ENCODE measurements at places on chromosomes 2 and 18.

- no peak for DNase-seq
These were observed 1.0 kb upstream of the CUL3 start for GRCh38 chr2:224586127-224586695.

GRCh38 chr2:233386382-233387041, 32.2 kb downstream of the DGKD start:
- peak; percentile 39 for DNase-seq

DNA sequence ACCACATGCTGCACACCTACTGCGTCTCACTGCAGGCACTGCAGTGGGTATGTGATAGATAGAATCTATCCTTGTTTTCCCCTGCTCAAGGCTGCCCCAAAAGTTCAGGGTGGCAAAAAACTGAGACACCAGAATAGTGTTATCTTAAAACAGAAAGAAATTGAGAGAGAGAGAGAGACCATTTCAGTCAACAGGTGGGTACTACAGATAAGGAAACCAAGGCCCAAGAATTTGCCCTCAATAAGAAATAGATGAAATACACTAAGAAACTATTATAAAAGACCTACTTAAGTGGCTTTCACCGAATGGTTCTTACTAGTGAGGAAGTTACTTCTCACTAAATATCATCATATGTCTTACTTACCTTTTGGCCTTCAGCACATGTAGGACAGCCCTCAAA, 27.9 kb downstream of the EPG5 start:
- no peak for DNase-seq

DNA sequence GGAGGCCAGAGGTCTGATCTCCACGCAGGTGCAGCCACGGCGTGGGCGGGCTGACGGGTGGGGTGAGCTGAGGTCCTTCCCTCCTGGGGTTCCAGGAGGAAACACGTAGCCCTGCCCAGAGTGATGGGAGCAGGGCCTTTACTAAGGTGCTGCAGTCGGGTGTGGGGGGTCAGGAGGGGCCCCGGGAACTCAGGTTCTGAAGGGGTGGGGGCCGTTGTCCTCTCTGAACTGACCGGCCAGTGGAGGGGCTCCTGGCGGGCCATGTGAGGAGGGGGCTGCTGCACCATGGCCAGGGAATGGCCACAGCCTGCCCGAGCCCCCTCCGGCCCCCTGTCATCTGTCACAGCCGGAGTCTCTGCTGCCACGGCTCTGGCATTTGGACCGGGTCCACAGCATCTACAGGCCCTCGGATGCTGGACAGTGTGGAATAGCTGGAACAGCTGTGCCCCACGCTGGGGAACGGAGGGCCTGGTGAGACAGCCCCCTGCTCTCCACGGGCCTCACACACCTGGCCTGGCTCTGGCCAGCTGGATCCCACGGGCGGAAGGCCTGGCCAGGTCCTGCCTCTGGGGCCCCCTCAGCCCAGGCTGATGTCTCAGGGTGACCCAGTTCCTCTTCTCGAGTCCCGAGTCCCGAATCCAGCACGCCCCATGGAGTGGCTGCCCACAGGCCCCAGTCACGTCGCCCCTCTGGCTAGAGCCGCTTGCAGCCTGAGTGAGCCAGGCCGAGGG, 145.6 kb upstream of the GPC1 start:
- no peak for DNase-seq

DNA sequence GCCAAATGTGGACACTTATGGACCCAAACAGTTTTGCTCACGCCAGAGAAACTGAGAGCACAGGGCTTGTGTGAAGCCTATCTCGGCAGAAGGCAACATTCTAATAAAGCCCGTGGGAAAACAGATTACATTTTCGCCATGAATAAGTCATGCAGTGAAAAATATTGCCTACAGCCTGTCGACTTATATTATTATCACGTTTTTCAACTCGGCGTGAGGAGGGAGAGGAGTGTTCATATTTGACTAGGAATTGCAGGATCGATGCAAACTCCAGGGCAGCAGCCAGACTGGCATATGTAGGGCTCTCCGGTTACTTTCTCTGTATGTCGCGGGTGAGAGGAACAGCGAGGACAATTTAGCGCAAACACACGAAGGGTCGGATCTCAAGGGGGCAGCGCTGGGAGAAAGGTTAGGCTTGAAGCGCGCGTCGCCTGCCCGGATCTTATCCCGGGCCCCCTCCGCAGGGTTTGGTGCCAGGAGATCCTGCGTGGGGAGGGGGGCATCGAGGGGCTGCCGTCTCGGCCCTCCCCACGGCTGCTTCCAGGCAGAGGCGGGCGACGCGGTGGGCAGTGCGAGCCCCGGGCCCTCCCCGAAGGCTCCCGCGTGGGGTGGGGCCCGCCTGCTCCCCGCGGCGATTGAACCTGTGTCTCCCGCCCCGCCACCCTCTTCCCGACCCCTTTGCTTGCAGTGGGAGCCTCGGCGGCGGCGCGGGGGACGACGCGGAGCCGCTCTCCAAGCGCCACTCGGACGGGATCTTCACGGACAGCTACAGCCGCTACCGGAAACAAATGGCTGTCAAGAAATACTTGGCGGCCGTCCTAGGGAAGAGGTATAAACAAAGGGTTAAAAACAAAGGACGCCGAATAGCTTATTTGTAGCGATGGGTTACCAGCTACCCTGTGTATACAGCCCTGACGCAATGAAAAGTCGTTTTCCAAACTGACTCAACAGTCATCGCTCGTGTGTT, 4.4 kb downstream of the ADCYAP1 start:
- peak; percentile 19 for DNase-seq

DNA sequence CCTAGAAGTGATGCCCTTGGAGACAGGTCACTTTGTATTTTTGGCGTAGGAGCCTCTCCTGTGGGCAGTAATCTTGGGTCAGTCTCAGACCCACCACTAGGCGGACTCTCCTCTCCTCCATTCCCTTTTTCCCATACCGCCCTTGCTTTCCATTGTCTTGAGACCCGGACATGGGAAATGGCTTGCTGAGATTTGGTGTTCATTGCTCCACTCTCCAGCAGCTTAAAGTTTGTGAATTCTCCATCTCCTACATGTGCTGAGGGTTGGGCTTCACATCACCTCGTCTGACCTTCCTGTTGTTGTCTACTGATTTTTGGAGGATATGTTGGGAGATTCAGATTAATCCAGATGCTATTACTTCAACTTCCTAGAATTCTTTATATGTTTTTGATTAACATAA, 159.2 kb upstream of the RAB12 start:
- DNase-seq, result peak; percentile 23

GRCh38 chr2:197915548-197916265, 111.3 kb downstream of the PLCL1 start:
- peak; percentile 32 for DNase-seq

DNA sequence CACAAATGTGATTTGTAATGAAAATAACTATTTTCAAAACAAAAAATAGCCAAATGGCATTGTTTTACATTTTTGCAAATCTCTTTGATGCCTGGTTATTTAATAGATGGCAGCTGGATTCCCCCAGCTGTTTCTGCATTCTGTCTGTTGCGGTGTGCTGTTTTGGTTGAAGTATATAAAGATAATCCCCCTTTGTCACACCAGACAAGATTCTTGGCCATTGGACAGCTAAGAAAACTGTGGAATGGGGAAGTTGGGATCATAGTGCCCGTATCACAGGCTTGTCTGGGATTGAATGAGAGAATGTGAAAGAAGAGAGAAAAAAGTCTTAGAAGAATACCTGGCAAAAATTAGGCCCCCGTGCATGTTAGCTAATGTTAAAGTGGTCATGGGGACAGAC, 19.5 kb upstream of the LYPD6B start:
- no peak for DNase-seq

DNA sequence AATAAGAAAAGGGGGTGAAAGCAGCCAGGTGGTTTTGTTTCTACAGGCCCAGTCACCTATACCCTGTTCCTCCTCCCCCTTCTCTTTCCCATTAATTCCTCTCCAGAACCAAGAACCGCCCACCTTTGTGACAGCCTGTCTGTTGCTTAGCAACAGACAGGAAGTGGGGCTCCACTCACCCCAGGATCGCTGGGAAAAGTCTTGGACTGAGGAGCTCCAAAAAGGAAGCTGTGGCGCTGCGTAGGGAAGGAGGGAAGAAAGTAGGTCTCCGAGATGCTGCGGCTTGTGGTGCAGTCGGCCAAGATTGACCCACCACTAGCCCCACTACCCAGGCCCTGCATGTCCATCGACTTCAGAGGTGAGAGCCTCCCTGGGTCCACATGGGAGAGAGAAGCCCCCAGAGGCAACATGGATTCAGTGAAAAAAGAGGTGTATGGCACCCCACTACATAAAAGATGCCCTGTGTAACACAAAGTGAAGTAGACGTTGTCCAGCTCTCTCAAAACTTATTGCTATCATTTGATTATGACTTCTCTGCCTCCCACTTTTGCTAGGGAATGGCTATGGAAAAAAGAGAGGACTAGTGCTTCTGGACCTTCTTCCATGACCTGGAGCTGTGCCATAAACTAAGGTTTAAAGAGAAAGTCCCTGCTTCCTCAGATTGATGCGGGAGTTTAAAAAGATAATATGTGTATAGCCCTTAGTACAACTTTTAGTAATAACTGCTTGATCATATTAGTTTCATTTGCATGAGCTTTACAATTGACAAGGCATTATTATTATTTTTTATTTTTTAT, at the start of gene FER1L5:
Gene FER1L5, plus strand, starts transcription at position 201 of the 797 bp plus-strand sequence. Its CDS starts 73 bp downstream, at position 274.
- DNase-seq, result peak; percentile 59

DNA sequence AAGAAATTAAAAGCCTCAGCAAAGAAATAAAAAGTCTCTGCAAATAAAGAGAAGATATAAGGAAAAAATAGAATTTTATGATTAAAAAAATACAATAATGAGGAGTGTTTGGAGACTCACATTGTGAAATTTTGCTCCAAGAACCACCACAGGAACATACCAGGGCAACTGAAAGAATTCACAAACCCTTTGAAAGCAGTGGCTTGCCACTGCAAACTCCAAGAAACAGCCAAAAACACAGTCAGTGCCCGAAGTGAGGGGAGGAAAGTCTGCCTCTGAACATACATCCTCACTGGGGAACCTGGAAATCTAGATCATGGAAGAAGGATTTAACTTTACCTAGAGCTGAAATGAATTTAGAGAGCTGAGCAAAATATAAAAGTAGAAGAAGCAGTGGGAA, 33.1 kb downstream of the EVA1A start:
- no peak for DNase-seq

GRCh38 chr18:76982841-76983583, 149.6 kb downstream of the MBP start:
- peak; percentile 92 for DNase-seq

GRCh38 chr2:138032334-138032733, 68.1 kb downstream of the HNMT start:
- DNase-seq, result no peak

GRCh38 chr2:74708883-74709282, 54.8 kb downstream of the SEMA4F start:
- DNase-seq, result no peak

DNA sequence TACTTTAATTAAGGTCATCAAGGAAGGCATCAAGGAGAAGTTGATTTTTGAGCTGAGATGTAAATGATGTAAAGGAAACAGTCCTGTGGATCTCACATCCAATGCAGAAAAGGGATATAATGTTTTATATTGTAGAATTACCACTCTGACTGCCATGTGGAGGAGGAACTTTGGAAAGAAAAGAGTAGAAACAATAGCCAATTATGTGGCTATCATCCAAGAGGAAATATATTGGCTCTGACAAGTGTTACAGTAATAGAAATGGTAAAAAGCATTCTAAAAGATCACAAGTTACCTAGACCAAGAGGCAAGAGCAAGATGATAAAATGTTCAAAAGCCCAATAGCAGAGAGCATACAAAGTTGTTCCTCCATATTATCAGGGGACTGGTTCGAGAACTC, 26.8 kb downstream of the BARD1 start:
- DNase-seq, result no peak

- no peak for DNase-seq
These were observed 450.8 kb downstream of the EIPR1 start for GRCh38 chr2:2926858-2927175.

- no peak for DNase-seq
These were observed 309.8 kb upstream of the COL3A1 start for GRCh38 chr2:188664416-188664815.

DNA sequence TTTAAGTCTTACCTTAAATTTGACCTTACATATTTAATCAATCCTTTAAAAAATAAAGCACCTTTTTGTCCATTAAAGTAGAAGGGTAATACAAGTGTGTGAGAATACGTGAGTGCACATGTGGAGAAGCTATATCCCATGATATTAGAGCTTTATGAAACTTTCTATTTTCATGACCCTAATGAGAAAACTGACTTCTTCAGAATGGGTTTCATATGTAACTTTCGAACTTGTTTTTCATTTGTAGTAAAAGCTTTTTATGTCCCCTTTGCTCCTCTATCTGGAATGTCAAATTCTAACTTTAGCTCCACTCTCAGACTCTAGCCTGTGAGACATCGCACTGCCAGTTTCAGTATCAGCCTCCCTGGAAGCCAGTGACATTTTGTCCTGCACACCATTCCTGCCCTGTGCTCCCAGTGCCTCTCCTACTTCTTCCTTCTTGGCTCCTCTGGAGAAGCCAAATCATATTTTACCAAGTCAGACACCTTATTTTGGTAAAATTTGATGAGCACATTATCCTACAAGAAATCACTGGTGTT, 42.0 kb downstream of the MAPRE2 start:
- no peak for DNase-seq

DNA sequence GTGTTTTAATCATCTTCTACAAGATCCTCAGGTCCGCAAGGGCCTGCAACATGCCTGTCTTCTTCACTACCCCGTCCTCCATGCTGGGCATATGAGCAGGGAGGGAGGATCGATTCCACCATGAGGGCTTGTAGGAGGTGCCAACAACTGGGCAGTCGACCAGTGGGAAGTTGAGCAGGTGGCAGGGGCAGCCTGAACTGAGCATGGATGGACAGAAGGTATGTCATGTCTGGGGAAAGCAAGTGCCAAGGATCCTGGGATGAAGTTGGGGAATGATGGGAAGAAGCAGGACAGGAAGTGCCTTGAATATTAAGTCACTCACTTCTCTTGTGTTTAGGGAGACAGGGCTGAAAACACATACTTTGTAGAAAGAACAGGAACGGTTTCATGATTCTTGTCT, 44.7 kb downstream of the CTIF start:
- DNase-seq, result no peak

Measured in AG08396 (cell line).